ENCODE measurements at places on chromosomes 5 and 9. TPM values are rescaled to one million over a fixed set of nuclear protein-coding genes. Genes with fewer than 3 reads are reported as not detected.

TRAF1 gene
- 3.8 TPM for total RNA-seq

DBH gene
- total RNA-seq = not detected

SLC2A6 gene
- 14.1 TPM for total RNA-seq

SLC34A1 gene
- not detected for total RNA-seq

CTXN3 gene
- not detected for total RNA-seq

CYSTM1 gene
- total RNA-seq = 18.0 TPM

RPS23 gene
- 2,876 TPM for total RNA-seq

C5orf52 gene
- total RNA-seq = not detected

MEGF10 gene
- under 0.01 TPM for total RNA-seq

ECM2 gene
- 5.7 TPM for total RNA-seq

CCDC192 gene
- total RNA-seq = not detected

C9orf153 gene
- 0.50 TPM for total RNA-seq

BAG1 gene
- 13.7 TPM for total RNA-seq

SHISAL2B gene
- not detected for total RNA-seq

OR1J2 gene
- not detected for total RNA-seq

RNF20 gene
- 30.4 TPM for total RNA-seq

AGXT2 gene
- total RNA-seq = 0.17 TPM

PCDHB10 gene
- total RNA-seq = 0.66 TPM

INSYN2B gene
- total RNA-seq = 14.6 TPM

ENHO gene
- total RNA-seq = not detected

Data from smooth muscle cell of trachea (primary cell).